ENCODE measurements at places on chromosomes 1 and 21.

DNA sequence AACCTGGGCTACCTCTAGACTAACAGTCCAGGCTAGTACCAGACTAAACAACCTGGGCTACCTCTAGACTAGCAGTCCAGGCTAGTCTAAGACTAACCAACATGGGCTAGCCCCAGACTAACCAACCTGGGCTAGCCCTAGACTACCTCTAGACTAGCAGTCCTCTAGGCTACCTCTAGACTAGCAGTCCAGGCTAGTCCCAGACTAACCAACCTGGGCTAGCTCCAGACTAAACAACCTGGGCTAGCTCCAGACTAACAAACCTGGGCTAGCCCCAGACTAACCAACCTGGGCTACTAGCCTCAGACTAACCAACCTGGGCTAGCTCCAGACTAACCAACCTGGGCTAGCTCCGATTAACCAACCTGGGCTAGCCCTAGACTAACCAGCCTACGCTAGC lies 2.0 kb downstream of the TFF2 start:
- peak; percentile 8 for DNase-seq

GRCh38 chr1:43789604-43790550 lies 82.5 kb downstream of the ST3GAL3 start:
- DNase-seq: no peak

DNA sequence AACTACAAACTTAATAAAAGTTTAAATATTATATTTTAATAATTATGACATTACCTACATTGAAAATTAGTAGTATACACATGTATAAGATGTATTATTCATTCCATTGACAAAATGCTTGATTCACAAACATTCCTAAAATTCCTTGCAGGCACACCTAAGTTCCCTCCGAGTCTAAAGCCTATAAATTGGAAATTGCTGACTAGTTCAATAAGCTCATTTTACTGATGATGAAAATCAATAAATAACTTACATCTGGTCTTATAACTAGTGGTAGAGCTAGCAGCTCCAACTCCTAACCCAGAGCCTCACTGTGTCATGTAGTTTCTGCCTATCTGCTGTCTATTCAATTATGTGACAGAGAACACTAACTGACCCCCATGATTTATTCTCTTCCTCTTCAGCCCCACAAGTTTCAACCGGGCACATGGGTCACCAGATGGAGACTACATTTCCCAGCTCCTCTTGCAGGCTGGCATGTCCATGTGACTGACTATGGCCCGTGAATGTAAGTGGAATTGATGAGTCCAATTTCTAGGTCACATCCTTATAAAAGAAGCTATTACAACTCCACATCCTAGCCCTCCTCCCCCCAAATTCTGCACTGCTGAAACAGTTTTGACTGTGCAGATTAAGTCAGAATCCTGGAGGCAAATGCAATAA lies 29.6 kb upstream of the LRRC8D start:
- DNase-seq: no peak

DNA sequence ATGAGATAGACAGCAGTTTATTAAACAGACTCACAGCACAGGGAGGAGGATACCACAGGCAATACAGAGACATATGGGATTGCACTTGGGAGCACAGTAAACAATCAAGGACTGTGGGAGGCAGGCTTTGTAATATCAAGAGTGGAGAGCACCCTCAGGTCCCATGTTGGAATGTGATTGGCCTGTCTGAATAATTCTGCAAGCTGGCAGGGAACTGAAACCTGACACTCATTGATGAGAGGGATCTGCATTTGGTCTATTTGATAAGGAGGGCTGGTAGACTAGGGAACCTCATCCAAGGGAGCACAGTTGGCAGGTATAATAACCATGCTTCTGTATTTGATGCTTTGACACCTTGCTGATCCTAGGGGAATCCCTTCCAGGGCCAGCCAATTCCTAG lies 69.9 kb upstream of the PRMT6 start:
- DNase-seq: no peak

- DNase-seq: no peak
Observed at GRCh38 chr1:244965185-244966030, 101.1 kb upstream of the HNRNPU start.

DNA sequence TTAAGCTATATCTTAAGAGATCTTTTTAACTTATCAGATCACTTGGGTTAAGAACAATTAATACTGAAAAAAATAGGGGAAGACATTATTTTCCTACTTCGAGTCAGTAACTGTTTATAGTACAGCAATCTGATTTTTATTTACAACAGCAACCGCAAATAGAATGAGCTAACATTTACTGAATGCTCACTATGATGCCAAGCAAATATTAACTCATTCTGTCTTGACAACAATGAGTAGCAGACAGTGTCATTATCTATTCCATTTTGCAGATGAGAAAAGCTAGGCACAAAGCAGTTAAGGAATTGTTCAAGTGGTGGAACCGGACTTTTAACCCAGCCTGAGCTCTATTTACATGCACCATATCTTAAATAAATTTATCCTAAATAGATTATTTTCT lies 273.7 kb downstream of the NTNG1 start:
- DNase-seq: no peak

- DNase-seq: no peak
Observed at GRCh38 chr1:56774067-56774609, 45.1 kb downstream of the FYB2 start.

DNA sequence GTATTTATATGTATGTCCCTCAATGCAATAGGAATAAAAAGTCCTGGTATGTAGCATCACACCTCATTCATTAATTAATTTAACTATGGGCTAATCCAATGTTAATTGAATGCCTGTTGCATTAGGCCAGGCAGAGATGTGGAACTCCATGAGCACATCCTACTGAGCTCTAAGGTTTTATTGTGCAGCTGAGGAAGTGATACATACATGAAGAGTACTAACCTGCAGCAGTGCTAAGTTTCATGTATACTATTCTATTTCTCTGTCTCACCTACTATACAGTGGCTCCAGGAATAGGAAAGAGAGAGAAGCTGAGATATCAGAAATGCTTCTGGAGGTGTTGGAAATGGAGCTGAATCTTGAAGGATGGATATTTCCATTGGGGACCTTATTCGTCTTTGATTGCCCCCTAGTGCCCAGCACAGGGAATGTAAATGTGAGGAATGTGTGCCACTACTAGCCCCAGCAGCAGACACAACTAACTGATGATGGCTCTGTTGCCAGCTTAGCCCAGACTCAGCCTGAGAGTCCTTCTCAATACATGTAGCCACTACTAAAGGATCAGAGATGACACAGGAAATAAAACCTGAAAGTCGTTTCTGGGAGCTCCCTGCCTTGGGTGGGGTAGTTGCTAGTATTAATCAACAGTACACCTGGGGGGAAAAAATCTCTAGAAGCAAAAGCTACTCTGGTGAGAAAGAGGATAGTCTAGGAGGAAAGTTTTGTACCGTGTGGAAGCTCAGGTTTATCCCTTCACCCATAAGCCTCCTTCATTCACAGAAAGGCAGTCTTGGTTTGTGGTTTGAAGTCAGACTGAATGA lies 173.3 kb upstream of the FOXD3 start:
- peak; percentile 78 for DNase-seq

GRCh38 chr1:213330281-213330680 lies 279.2 kb downstream of the RPS6KC1 start:
- no peak for DNase-seq

DNA sequence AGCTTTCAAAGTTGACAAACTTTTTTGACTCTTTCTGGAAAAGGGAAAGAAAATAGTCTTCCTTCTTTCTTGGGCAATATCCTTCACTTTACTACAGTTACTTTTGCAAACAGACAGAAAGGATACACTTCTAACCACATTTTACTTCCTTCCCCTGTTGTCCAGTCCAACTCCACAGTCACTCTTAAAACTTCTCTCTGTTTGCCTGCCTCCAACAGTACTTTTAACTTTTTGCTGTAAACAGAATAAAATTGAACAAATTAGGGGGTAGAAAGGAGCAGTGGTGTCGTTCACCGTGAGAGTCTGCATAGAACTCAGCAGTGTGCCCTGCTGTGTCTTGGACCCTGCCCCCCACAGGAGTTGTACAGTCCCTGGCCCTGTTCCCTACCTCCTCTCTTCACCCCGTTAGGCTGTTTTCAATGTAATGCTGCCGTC lies 160.8 kb upstream of the SGIP1 start:
- no peak for DNase-seq

DNA sequence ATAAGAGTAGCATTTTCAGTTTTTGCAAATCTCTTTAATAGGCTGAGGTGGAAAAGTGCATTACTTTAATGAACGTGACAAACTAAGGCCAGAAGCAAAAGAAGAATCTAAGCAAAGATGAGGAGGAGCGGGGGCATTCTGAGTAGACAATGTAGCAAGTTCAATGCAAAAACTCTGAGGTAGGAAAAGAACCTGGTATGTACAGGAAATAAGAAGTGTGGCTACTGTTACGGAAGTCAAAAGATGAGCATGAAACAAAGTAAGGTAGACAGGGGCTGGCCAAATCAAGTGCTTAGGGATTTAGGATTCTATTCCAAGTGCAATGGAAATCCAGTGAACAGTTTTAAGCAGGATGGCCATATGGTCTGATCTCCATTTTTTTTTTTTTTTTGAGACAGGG lies 63.7 kb downstream of the TOR3A start:
- DNase-seq: no peak

DNA sequence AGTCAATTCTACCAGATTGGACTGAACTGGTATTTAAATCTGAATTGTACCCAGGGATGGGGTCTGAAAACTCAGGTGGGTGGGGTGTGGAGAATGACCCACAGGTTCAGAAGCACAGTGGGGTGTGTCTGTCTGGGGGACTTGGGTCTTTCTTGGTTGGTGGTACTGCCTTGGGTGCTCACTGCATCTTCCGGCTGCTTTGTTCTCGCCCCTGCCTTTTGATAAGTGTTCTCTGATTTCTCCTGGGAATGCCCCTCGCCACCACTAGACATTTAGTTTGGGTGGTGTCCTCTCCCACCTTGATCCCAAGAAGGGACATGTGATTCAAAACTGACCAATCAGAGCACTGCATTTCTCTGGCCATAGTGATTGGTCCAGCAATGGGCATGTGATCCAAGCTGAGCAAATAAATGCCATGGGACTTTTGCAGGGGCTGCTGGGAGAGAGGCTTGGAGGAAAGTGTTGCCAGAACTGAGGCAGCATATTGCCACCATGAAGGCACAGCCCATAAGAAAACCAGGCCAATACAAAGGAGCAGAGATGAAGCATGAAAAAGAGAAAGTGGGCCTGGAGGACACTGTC lies 270.5 kb downstream of the NPHP4 start:
- DNase-seq: no peak

DNA sequence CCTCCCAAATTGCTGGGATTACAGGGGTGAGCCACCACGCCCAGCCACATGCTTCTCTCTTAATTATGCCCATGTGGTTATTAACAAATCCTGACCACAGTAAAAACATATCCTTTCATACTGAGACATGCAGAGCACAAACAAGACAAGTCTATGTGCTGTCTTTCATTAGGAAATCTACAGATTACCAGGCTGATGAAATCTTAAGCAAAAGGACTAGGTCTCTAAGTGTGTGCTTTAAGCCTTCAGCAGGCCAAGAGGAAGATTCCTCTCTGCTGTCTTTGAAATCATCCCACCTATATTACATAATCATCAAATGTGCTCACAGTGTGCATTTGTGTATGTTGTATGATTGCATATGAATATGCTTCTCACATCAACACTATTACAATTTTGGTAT lies 419.3 kb downstream of the KCTD3 start:
- no peak for DNase-seq

- no peak for DNase-seq
Observed at GRCh38 chr1:167645625-167646414, 15.8 kb downstream of the RCSD1 start.

Data from islet precursor cell (in vitro differentiated cells).